ENCODE measurements at places on chromosomes 5 and 9.

DNA sequence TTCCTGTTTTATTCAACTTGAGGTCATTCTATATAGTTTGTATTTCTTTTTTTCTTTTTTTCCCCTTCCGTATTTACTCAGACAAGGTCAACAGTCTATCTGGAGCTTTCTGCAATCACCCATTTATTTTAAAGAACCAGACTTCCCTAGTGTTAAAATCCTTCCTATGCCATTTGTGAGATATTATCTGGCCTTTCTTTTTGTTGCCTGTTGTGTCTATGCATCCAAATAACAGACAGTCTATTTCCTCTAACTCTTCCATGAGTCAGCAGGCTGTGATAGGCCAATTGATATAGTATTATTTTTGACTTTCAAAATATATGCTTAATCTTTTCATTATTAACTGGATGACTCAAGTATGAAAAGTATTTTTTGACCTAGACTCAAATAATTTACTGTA is 291.2 kb upstream of the PTPRD start:
- DNase-seq = no peak

GRCh38 chr5:119966028-119966427 is 336.7 kb downstream of the FAM170A start:
- DNase-seq = no peak

- no peak for DNase-seq
Measured at GRCh38 chr9:93061791-93062763, 3.6 kb downstream of the SUSD3 start.

- DNase-seq = no peak
Measured at GRCh38 chr5:149456597-149457392, 77.7 kb upstream of the IL17B start.

DNA sequence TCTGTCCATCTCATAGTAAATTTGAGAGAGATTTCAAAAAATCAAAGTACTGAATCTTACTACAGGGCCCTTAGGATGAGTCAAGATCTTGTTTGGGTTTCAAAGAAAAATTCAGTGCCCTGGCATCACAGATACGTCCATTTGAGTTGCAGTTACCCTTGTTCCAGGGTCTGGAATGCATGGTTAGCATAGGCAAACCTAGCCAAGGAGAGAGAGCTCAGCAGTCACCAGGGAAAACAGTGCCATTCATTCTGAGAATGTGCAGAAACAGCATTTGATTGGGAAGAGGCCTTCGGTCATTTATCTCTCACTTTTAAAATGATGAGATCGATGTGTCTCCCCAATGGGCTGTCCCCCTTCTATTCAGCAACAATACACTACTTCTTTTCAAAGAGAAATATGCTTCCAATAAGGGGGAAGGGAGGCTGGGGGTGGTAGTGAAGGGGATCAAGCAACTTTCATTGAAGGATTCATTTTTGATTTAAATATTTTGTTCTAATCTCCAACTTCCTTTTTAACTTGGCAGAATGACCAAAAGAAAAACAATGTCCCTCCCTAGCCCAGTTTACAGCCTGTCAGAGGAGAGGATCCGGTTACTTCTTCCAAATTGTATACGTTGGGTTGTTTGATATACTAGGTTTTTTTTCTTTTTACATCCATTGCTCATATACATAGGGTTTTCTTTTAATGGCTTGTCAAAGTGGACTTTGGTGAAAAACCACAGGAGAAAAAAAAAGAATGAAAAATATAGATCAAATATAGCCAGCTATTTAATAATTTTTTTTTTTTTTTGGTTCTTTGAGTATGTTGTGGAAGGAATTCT is 491.1 kb downstream of the CCDC171 start:
- no peak for DNase-seq

DNA sequence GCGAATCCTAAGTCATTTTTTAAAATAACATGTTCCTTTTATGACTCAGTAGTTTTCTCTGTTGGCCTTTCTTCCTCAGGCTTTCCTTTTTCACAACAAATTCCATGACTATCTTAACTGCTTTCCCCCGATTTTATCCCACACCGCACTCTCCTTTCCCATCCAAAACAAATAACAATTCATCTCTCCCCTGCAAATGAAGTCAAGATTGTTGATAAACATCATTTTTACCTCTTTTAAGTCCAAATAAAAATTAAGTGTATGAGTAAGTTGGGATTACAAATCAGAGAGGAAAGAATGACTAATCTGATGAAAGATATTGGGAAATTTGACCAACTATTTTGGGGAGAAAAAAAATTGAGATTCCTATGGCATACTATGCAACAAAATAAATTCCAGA is 47.3 kb downstream of the SEC61B start:
- DNase-seq = peak; percentile 80

GRCh38 chr5:103014983-103015382 is 105.0 kb downstream of the GIN1 start:
- no peak for DNase-seq

- DNase-seq = no peak
Measured at GRCh38 chr5:12614608-12615007, 710.4 kb upstream of the CTNND2 start.

DNA sequence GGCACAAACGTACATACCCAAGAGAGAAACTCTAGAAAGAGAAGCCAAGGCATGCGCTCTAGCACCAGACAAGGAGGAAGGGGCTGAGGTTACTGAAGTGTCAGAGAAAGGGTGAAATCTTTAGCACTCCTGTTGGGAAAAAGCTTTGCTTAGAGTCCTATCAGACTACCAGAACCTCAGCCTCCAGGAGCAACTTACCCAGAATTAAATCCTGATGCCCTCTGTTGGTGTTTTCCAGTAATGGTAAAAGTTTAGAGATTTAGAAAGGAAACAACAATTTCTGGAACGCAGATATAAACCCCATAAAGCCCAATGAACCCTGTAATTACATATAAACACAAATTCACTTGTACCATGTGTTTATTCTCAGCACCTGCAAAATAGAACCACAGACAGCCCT is 33.2 kb upstream of the ASTN2 start:
- DNase-seq = no peak

DNA sequence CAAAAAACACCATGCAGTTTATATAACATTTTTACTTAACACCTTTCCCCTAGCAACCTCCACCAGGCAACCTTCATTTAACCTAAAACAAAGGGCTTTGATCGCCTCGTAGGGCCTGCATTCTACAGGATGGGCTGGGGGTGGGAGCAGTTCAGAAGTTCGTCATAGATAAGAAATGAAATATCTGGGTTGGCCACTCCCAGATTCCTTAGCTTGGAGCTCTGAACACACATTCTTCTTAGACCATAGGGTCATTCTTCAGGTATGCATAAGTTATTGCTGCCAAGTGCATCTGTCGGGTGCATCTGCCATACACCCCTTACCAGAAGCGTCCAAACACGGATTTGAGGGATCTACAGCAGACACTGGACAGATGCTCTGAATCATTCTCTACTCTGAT is 4.3 kb upstream of the SLC22A5 start:
- no peak for DNase-seq

- no peak for DNase-seq
Measured at GRCh38 chr9:91803151-91803940, 146.7 kb downstream of the ROR2 start.

GRCh38 chr9:130741831-130742449 is 48.4 kb downstream of the EXOSC2 start:
- DNase-seq = no peak

Data from suppressor macrophage treated with lipopolysaccharide for 1 hour (primary cell).